ENCODE measurements at places on chromosomes 4 and X.

DNA sequence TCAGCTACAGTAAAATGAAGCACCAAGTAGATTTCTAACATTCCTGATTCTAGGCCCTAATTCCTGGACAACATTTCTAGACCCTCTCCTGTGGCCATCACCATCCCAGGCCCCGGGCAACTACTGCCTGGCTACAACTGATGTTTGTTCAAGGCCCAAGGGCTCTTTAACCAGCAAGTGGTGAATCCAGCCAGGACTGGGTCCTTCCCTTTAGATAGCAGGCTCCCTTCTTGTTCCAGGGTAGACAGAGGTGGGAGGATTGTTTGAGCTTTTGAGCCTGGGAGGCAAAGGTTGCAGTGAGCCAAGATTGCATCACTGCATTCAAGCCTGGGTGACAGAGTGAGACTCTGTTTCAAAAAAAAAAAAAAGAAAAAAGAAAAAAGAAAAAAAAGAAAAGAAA, 12.7 kb upstream of the AADAT start:
- no peak for DNase-seq

- DNase-seq, result no peak
These were observed 28.5 kb downstream of the SLC25A4 start for GRCh38 chr4:185171373-185172071.

GRCh38 chrX:135295238-135295943, 13.9 kb upstream of the ETDC start:
- DNase-seq, result peak; percentile 86

DNA sequence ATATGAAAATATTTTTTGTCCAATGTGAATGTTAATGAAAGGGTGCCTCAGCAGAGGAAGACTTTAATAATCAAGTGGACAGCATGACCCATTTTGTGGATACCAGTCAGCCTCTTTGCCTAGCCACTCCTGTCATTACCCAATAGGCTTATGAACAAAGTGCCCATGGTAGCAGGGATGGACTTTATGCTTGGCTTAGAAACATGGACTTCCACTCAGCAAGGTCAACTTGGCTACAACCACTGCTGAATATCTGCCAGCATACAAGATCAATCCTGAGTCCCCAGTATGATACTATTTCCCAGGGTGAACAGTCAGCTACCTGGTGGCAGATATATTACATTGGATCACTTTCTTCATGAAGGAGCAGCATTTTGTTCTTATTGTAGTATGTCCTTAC, 56.7 kb upstream of the NXF3 start:
- DNase-seq, result no peak

GRCh38 chrX:2547736-2548135, 47.0 kb upstream of the DHRSX start:
- DNase-seq, result no peak

GRCh38 chr4:113446019-113446418, 315.5 kb downstream of the CAMK2D start:
- DNase-seq, result no peak

- no peak for DNase-seq
These were observed 19.7 kb downstream of the CENPI start for GRCh38 chrX:101117701-101118100.

DNA sequence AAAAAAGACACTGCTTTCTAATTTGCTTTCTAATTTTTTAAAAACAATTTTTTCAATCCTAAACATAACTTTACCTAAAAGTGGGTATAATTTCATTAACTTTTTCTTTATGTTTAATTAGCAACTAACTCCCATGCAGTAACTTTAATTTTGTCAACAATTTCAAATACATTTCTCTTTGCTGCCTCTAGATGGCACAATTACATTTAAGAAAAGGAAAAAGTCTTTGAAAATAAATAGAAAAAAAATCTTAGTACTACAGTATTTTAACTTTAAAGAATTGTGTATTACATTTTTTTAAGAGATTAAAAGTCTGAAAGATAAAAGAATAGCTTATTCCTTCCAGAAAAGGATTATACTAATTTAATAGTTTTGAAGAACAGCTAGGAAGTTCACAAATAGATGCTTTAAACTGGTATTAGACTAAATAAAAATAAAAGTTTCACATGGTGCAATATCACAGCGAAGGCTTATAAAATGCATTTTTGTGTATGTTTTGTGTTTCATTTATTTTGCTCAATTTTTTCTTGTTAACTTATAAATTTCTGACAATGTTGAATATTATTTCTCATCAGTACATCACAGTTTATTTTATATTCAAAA, 105.1 kb downstream of the ADGRA3 start:
- no peak for DNase-seq

GRCh38 chr4:2733844-2734574, 22.1 kb downstream of the TNIP2 start:
- DNase-seq, result no peak

- no peak for DNase-seq
These were observed 631.6 kb downstream of the PCDH18 start for GRCh38 chr4:136900696-136901095.

DNA sequence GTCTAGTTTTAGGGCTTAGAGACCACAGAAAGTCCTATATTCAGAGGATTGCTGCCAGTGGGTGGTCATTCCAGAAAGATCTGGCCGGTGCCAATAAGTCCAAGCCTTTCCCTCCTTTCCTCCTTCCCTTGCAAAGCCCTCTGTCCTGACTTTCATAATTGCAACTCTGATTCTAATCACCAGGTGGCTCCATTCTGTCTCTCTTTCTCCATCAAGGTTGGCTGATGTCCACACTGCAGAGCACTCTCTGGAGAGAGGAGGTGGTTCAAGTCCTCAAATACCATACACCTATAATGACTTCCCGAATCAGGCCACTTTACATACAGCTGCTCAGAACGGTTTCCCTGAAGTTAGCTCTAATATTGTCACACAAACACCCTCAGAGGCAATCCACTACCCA, 22.4 kb upstream of the ARMCX4 start:
- DNase-seq, result peak; percentile 55

GRCh38 chr4:13174001-13174400, 310.1 kb downstream of the RAB28 start:
- no peak for DNase-seq

GRCh38 chrX:103175944-103176753, 38.8 kb upstream of the BEX4 start:
- DNase-seq, result peak; percentile 81

- no peak for DNase-seq
These were observed 14.0 kb downstream of the OCIAD1 start for GRCh38 chr4:48844843-48845242.

DNA sequence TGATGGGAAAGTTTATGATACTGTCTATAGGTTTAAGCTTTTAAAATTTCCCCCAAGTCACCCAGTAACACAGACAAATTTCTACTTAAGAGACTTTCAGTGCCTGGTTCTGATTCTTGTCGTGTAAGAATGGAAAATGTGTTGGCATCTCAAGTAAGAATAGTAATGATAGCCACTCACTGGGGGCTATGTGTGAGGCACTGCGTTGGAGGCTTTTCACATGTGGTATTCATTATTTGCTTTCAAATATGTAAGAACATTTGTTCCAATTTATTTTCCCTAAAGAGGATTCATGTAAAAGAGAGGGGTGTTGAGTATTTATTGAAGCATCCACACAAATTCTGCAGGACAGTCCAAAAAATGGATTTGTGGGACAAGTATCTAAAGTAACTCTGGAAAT, 143.6 kb downstream of the FNIP2 start:
- DNase-seq, result no peak

DNA sequence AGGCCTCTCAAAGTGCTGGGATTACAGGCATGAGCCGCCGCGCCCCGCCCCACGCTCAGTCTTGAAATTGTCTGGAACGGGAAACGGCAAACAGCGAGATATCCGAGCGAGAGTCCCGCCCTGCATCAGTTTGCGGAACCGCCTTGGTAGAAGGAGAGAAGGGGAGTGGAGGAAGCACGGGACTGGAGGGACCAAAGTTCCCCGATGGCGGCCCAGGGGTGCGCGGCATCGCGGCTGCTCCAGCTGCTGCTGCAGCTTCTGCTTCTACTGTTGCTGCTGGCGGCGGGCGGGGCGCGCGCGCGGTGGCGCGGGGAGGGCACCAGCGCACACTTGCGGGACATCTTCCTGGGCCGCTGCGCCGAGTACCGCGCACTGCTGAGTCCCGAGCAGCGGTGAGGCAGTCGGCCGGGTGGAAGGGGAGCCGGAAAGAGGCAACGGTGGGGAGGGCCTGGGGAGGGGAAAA, at the start of gene BST1:
TSS of gene BST1 (plus strand) at position 125 of the 463 bp plus-strand sequence. CDS start at position 205, 80 bp downstream.
- DNase-seq, result peak; percentile 87

DNA sequence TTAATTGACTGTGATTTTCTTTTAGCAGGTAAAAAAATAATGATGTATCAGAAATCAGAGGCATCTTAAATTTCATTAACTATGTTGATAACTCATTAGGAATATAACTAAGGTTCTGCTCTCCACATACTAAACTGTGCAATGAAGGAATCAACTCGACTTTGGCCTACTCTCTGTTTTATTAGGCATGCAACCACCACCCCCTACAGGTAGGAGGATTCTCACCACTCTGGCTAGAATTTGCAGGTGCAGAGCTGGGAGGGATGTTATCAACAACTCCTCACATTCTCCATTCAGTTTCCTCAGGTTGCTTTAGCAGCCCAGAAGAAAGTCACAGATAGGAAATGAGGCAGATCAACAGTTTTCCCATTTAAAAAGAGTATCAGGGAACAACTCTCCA, 160.1 kb downstream of the COX18 start:
- no peak for DNase-seq

DNA sequence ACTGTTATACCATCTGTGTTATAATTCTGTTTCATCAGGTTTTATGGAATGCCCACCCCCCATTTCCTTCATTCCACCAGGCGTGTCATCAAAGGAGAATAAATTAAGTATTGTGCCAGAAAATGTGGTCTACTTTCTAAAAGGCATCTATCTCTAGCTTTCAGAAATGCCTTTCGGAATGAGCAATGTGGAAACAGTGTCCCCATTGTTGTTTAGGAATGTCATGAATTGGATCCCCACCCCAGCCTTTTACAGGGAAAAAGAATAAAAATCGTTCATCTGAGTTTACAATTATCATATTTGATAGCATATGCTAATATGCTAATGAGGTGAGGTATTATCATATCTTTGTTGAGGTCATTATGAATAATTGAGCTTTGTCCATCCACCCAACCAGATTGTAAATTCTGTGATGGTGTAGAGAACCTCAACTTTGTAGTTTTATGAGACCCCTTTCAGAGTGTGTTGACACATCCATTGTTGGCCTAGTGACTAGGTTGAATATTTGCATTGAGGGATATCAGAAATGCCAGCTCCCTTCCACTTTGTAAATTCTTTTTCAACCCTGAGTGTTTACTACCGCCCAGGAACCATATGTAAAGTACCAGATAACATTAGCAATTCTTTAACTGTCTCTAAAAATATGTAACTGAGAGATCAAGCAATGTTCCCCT, 56.2 kb upstream of the CCDC160 start:
- DNase-seq, result no peak

- DNase-seq, result no peak
These were observed 80.3 kb downstream of the SPIN4 start for GRCh38 chrX:63270873-63271272.

DNA sequence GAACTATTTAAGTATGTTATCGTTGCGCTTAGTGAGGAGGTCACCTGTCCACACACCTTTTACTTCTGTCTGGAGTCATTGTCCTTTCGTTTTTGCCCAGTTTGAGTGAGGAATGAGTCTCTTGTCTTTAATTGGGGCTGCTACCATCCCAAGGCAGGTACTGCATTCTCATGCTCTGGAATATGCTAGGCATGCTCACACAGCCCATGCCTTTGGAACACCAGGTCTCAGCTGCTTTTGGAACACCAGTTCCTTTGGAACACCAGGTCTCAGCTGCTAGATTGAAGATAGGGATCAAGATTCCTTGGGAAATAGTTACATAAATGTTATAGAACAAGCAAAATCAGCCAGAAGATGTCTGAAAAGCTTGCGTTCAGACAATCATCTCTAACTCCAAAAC, 73.1 kb downstream of the AREG start:
- DNase-seq, result no peak

- no peak for DNase-seq
These were observed 78.1 kb upstream of the DHRSX start for GRCh38 chrX:2578864-2579263.

GRCh38 chr4:156933633-156934258, 37.9 kb downstream of the PDGFC start:
- no peak for DNase-seq

- DNase-seq, result no peak
These were observed 251.8 kb upstream of the GALNTL6 start for GRCh38 chr4:171561419-171561818.

- DNase-seq, result peak; percentile 89
These were observed 26.8 kb downstream of the PRPS1 start for GRCh38 chrX:107654872-107655761.

DNA sequence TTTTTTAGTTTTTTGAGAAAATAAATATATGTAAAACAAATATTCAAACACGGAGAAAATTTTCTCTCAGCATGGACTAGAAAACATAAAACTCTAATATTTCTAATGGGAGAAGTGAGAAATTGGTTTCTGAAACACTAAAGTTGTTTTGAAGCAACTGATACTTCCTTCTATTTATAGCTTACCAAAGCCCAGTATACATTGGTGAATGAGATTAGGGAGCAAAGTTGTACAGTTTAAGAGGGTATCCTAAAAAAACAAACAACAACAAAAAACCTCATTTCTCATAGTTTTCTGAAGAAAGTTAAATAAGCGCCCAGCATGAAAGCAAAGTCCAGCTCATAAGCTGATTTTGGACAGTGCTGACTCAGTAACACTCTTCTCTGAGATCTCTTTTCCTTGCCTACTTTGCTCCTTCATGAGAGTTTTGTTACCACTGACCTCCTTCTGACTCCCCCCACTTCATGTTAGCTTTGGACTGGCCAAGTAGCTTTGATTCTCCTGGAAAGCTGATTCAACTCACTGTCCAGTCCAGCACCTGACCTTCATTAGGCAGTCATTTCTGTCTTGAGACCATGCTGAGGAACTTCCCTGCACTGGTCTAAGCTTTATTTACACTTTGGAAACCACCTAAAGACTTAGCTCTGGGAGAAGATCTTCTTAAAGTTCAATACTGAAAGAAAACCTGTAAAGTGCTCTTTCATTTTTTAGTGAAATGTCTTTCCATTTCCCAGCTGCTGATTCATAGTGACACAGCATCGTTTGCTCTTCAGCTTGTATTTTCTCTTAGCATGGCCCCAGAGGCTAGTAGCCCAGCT, 21.8 kb upstream of the P2RY10 start:
- DNase-seq, result peak; percentile 56

DNA sequence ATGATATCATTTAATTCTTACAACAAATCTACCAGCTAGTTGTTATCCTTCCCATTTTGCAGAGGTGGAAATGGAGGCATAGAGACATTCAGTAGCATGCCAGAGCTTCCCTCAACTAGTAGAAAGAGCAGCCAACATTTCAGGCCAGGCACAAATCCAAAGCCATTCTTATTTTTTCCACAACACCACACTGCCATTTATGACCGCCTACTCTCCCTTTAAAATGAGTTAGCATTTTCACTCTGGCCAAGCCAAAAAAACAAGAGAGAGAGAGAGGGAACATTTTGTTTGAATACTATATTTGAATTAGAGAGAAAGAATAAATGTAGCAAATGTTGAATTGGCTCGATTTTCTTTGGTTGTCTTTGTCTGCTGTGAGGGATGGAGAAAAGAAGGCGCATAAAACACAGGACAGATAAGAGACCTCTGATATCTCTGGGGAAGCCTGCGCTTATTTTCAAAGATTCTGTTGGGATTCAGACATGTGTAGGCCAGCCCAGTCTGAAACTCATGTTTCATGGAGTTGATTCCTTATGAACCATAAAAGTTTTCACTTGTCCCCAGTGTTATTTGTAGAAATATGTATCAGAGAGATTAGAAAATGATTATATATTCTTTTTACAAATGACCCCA, 265.7 kb downstream of the RAB28 start:
- no peak for DNase-seq

- DNase-seq, result no peak
These were observed 226.2 kb upstream of the BCOR start for GRCh38 chrX:40323977-40324376.

GRCh38 chrX:350148-350533, 31.5 kb upstream of the GTPBP6 start:
- no peak for DNase-seq
